ENCODE measurements at places on chromosomes 1 and 21. TPM values are rescaled to one million over a fixed set of nuclear protein-coding genes. Genes with fewer than 3 reads are reported as not detected.
A peak's percentile ranks its signal among the peaks of the same experiment; 100 is the strongest.

DNA sequence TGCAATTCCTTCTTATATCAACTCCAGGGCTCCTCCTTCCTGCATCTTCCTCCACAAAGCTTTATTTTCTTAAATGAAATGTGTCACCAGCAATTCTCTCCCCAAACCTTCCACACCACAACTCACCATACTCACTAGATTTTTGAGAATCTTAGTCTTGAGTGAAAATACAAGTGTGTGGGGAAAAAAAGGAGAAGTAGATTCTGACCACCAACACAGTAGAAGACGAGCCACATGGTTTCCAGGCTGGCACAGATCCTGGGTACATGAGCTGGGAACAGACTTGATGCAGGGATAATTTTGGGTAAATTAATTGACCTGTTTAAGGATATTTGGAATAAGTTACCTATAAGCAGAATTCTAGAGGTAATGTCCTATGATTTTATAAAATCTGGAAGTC lies 72.8 kb upstream of the KCNJ15 start:
- DNase-seq: no peak

C1orf87 gene
- total RNA-seq: not detected

GRCh38 chr1:172815740-172816139 lies 156.8 kb downstream of the FASLG start:
- no peak for DNase-seq

ANKRD65 gene
- total RNA-seq: not detected

FCRL2 gene
- 6.6 TPM for total RNA-seq

TMCO4 gene
- total RNA-seq: 7.8 TPM

ST6GALNAC3 gene
- 2.0 TPM for total RNA-seq

- peak; percentile 38 for DNase-seq
These were observed 794 bp upstream of the TOR3A start for GRCh38 chr1:179080866-179081686.

MATN1 gene
- not detected for total RNA-seq

DNA sequence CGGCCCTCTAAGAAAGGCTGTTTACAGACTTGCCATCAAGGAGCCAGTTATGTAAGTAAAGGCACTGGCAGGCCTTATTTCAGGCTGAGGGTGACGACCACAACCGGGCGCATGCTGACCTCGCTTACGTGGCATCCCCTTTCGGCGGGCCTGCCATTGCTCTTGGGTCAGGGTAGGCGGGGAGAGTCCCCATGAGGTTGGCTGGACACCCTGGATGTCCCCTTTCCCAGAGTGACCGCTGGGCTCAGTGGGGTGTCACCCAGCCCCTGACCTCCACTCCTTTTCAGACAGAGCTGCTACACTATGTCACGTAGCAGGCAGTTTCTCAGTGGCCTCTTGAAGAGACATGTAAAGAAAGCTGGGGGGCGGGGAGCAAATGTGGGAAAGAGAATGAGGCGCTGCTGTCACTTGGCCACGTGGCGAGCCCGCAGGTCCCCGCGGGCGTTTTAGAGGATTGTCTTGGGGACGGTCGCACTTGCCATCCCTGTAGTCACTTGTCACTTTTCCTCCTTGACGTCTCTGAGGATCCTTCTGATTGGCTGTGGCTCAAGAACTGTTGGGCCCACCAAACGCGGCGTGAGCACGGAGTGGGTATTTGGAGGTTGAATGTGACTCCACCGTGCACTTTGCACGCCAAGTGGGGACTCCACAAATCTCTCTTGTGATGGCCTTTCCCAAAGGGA lies 42.2 kb downstream of the SLC37A1 start:
- no peak for DNase-seq

- peak; percentile 91 for DNase-seq
These were observed 148.6 kb downstream of the PPIAL4G start for GRCh38 chr1:148334339-148335130.

GRCh38 chr21:34018185-34018584 lies 55.2 kb upstream of the MRPS6 start:
- DNase-seq: peak; percentile 21

DNA sequence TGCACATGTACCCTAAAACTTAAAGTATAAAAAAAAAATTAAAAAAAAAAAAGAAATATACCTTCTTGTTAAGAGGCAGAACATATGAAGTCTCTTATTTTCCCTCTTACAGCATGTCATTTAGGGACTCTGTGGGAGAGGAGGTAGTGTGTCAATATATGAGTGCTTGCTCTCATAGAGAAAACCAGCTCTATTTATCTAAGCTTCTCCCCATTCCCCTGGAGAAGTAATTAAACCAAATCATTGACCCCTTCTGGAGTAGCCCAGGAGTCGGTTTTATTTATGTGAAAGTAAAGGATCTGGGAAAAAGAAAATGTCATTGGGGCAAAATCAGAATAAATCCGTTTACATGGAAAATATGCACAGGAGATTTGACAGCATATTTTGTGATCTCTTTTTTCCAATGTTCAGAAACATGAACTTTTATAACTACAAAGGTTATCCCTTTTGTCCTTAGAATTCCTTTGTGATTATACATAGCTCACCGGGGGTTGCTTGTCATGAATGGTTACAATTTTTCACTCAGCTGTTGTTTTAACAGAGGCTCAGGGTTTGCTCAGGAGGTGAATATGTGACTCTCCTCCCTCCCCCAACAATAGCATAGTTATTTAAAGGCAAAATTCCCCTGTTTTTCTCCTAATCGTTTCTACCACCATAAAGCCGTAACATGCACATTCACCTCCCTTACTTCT lies 114.5 kb upstream of the C1orf21 start:
- no peak for DNase-seq

GRCh38 chr1:213996320-213997037 lies 8.7 kb downstream of the PROX1 start:
- DNase-seq: no peak

- no peak for DNase-seq
These were observed at the start of gene C4BPA for GRCh38 chr1:207103892-207104373. TSS of gene C4BPA (plus strand) at chr1:207104233. CDS start at chr1:207113026, 8,793 bp downstream.

GRCh38 chr1:24501371-24502064 lies 1.1 kb upstream of the RCAN3 start:
- DNase-seq: peak; percentile 78

DNA sequence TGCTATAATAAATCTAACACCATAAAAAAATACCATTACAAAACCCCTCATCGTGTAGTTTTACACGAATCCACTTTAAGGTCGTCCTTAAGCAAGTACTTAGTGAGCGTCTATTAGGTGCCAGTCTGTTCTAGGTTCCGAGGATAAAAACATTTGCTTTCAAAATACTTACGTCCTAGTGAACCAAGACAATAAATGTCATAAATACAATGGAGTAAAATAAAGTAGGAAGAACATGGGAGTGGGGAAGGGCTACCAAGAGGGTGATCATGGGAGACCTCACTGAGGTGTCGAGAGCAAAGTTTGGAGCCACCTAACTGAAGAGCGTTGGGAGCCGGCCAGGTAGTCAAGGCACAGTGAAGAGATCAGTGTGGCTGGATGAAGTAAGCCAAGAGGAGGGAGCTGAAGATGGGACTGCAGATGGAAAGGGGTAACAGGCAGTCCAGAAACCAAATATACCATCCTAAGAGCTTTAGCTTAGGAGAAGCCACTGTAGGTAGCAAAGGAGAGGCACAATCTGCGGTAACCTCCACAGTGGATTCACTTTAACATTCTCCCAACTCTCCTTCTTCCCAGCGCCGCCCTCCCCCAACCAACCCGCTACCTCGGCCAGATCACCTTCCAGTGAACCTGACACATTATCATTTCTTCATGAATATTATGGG lies 684 bp downstream of the LTN1 start:
- peak; percentile 18 for DNase-seq

- DNase-seq: no peak
These were observed 16.3 kb downstream of the PAX7 start for GRCh38 chr1:18646786-18647410.

LCE1A gene
- not detected for total RNA-seq

DNA sequence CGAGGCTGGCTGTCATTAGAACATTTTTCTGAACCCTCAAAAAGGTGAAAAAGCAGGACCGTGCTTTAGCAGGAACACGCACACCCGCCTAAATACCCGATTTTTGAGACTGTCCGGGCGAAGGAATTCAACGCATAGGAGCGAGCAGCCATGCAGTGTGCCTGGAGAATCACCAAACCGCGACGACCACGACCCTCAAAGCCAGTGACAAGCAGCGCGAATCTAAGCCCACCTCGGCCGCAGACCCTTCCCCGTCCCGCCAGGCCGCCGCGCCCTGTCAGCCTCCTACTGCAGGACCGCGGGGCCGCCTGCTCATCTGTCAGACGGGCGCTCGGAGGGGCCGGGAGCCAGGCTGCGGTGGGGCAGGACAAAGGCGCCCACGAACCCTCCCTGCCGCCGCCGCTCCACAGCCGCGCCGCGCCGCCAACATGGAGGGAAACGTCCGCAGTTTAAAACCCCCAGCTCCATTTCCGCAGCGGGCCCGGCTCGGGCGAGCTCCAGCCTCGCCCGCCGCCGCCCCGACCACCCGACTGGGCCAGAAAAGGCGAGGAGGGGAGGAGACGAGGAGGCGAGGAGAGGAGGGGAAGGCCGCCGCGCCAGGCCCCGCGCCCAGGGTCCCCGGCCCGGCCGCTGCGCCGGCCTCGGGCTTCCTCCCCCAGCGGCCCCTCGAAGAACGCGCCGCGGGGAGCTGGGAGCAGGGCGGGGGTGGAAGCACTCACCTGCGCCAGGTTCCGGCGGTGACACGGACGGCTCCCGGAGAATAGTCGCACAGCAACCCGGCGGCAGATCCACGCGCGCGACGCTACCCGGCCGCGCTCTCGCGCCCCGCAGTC lies at the start of gene LBR:
TSS of gene LBR (minus strand) at position 804 of the 833 bp plus-strand sequence. CDS start 3,963 bp downstream, outside the sequence.
- no peak for DNase-seq

LCE2C gene
- not detected for total RNA-seq

PFDN2 gene
- 95.3 TPM for total RNA-seq

TARDBP gene
- total RNA-seq: 278 TPM

GRCh38 chr1:60974524-60975372 lies 107.6 kb upstream of the NFIA start:
- no peak for DNase-seq

DNA sequence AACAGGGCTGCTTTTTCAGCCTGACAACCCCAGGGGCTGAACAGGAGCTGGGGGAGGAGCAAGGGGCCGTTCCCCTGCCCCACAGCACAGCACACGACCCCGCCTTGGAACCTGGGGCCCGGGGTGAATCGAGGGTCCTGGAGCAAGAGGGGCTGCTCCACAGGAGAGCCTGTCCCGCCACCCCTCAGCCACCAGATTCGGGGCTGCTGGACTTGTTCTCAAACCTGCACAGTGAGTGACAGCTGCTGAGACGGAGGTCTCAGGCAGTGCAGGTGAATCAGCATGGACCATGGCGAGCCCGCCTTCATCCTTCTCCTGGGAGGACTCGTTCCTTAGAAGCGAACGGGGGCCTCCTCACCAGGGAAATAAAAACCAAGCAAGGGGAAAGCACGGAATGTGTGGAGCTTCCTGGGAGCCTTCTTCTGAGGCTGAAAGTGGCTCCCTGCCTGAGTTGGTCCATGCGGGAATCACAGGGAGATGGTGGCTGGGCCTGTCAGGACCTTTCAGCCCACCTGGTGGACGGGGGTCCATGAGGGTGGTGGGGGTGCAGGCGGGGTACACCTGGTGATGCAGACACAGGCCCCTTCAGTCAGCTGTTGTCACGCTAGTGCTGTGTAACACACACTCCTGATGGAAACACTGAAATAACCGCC lies 125.4 kb downstream of the SIK1 start:
- DNase-seq: no peak

DNA sequence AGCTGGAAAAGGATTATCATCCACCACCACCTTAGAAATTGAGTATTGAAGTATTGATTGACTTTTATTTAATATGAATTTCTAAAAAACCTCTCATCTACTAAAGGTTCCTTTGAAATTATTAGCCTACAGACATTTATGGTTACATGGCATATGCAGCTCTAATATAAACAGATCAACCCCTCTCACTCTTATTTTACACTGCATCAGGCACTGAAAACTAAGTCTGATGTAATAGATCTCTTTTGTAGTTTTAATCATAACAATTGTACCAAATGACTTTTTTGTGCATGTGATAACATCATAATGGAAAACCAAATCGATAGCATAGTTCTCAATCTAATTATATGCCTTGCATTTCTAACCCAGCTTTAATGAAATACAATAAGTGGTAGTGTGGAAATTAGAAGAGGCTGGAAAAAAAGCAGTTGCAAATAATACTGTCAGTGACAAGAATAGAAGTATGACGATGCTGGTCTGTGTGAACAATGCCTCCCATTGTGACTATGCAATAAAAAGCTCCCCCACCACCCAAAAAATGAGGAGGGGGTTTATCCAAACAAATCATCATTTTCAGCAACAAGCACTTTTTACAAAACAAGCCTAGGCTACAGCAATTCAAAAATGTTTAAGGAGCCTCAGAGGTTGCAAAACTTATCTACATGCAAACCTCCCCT lies 426.5 kb upstream of the NFIA start:
- no peak for DNase-seq

LRRC53 gene
- total RNA-seq: not detected

GRCh38 chr1:172824209-172824608 lies 165.3 kb downstream of the FASLG start:
- no peak for DNase-seq

LPAR3 gene
- not detected for total RNA-seq

S100A2 gene
- not detected for total RNA-seq

- no peak for DNase-seq
These were observed 312.3 kb upstream of the PLXNA2 start for GRCh38 chr1:208556461-208556860.

- no peak for DNase-seq
These were observed 99.6 kb downstream of the DENND1B start for GRCh38 chr1:197675583-197676208.

GRCh38 chr1:65020774-65021173 lies 54.4 kb upstream of the JAK1 start:
- DNase-seq: no peak

NUDT4B gene
- total RNA-seq: 0.63 TPM

DNA sequence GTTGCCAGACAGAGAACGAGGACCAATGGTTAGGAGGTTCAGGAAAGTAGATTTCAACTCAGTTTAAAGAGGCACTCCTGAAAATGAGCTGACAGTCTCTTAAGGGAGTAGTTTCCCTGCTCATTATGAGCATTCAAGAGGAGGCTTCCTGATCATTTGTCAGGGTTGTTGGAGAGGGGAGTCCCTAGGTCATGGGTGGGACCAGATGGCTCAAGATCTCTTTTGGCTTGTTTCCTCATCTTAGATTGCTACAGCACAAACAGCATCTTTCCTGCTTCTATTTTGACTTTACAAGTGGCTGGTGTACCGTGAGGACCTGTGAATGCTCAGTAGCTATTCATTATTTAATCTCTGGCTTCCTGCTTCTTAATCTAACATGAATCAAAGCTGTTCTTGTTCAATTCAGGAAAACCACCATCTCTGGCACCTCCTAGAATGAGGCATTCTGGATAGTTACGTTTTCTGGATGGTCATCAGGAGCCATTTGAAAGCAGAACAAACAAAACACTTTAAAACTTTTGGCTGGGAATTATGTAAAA lies 47.6 kb downstream of the PEX14 start:
- DNase-seq: no peak

DNA sequence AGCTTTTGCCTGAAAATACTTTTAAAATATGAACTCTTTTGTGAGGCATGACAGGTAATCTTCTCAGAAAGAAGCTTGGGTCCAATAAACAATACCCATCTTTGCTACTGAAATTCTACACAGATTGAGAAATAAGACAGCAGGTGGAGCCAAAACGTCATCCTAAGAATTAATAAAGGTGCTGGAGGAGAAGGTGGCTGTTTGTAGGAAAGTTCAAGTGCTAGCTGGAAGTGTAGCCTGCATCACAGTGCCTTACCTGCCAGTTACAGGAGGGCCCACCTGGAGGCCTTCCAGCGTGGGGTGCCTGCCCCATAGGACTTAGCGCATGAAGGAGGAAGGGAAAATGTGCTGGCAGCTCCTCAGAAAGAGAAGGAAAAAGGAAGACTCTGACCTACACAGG lies 93.7 kb downstream of the TTC3 start:
- peak; percentile 33 for DNase-seq

GRCh38 chr1:46394872-46395465 lies 852 bp downstream of the FAAH start:
- DNase-seq: no peak

All from OCI-LY7 (cell line).